ENCODE measurements at places on chromosomes 6 and 20.

GRCh38 chr6:95879856-95880255, 135.9 kb upstream of the FUT9 start:
- no peak for DNase-seq

DNA sequence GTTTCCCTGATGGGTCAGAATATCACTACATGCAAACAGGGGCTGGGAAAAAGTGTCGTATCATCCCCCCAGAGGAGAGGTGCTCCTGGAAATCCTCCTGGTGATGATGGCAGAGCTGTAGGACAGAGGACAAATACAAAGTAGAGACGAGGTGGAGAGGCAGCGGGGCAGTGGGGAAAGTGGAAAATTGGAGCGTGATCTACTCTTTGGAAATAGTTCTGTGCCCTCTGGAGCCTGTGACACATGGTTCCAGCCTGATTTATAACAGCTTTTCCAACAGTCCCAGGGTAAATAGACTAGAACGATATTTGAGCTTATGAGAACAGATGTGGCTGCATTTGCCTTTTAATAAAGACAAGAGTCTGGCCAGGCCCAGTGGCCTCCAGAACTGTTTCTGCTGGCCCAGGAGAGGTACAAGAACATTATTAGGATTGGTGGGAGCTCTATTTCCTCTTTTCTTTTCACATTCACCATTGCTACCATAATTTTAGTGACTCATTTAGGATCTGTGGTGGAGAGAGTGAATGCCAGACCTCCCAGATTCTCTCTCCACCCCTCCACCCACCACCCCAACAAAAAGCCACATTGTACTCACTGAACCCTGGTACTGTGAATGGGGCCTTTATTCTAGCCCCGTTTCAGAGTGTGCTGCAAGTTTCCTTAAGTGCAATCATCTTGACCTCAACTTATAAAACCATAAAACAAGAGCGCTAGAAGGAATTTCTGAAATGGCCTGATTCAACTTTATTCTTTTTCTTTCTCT, 78.3 kb downstream of the BTBD3 start:
- no peak for DNase-seq

DNA sequence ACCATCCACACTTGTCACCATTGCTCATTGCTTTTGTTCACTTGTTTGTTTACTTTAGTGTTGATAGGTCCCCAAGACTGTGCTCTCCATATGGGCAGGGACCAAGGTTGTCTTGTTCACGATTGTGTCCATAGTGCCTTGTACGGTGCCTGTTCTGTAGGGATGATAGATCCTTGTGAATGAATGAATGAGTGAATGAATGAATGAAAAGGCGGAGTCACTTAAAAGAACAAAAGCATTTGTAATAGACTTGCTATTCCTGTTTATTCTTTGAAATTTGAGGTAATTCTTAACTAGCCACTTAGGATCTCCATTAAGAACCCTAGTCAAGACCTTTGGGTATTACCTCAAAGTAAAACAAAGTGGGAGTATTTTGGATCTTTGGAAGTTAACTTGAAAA, 47.0 kb downstream of the UTRN start:
- DNase-seq = no peak

DNA sequence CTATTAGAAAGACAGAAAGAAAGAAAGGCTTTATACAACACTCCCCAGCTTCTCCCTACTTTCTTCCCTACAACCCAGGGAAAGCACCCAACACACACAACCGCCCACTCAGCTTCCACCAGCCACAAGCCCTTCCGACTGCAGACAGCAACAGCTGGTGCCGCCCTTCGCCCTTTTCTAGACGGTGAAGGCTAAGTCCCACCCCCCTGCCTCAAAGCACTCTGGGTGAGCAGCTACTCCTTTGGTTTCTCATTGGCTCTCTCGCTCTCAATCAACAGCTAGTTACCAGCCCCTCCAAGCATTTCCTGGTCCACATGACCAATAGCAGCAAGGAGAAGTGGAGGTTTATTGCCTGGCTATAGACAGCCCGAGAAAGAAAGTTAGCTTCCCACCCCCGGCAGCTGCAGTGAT, 230.1 kb upstream of the MOCS1 start:
- DNase-seq = no peak
